HCT116 (cell line): ENCODE measurements at places on chromosomes 13 and 19. TPM values are rescaled to one million over a fixed set of nuclear protein-coding genes. Genes with fewer than 3 reads are reported as not detected.

SGCG gene
- total RNA-seq, result 0.15 TPM

ONECUT3 gene
- total RNA-seq, result 22.1 TPM

ATXN8OS gene
- total RNA-seq, result not detected

ZNF681 gene
- total RNA-seq, result not detected

ZNF420 gene
- not detected for total RNA-seq

IL27RA gene
- total RNA-seq, result 18.3 TPM
